Vagina (tissue), 2 donors: ENCODE measurements at places on chromosomes 3 and 15.

- no peak for DNase-seq
Observed at GRCh38 chr3:194283221-194284006, 67.7 kb downstream of the CPN2 start.

DNA sequence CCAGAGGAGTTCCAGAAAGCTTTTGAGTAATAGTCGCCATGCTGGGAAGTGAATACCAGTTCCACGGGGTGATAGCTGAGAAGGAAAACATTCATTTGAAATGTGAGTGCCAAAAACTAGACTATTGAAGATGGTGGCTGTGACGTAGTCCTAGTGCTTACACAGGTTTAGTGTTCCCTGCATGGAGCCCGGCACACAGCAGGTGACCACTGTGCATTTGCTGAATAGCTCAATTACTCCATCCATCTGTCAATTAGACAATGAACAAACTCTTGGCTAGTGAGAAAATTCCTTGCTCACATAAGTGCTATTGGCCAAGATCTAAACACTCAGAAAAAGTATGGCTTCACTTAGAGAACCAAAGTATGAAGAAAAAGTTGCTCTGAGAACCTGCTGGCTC, 448.1 kb upstream of the WNT5A start:
- no peak for DNase-seq

- no peak for DNase-seq
Observed at GRCh38 chr15:67862750-67863441, 23.1 kb upstream of the RNU6-1 start.

DNA sequence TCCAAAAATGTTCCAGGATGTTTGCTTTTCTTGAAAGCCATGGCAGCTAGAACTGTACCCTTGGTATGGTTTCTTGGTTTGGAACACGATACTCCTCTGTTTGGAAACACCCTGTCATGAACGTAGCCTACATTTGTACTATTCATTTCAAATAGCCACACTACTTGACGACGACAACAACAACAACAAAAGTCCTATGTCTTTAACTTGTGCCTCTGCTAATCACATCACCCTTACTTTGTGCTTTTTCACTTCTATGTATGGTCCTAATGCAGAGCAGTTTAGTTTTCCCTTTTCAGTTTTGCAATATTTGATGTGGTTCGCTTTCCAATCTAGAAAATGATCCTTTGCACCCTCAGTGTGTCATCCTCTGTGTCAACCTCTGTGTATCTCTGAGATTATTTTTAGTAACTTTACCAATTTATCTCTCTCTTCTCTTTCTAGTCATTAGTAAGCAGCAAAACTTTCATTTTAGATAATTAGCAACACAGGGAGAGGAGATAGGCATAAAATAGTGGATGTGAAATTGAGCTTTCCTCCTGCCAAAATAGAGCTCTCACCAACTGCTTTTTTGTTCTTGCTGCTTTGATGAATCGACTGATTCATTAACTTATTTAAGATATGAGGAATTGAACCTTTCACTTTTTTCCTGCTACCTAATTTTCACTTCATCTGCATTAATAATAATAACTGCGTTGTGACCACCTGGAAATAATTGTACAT, 44.1 kb upstream of the TP63 start:
- DNase-seq = no peak

DNA sequence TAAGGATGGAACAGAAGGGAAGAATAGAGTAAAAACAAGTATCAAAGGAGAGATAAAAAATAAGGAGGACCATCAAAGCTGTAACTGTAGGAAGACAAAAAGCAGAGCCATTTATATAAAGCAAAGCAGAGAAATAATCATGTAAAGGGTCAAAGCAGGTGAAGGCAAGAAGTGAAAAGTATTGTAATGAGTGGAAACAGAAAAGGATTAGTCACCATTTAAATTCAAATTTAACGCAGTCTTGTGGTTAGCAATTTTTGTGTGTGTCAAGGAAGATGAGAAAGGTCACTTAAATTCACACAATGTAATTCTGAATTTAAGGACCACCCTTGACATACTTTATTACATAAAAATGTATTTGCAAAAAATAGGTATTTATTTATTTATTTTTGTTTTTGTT, 567.8 kb downstream of the ROBO1 start:
- DNase-seq = no peak

DNA sequence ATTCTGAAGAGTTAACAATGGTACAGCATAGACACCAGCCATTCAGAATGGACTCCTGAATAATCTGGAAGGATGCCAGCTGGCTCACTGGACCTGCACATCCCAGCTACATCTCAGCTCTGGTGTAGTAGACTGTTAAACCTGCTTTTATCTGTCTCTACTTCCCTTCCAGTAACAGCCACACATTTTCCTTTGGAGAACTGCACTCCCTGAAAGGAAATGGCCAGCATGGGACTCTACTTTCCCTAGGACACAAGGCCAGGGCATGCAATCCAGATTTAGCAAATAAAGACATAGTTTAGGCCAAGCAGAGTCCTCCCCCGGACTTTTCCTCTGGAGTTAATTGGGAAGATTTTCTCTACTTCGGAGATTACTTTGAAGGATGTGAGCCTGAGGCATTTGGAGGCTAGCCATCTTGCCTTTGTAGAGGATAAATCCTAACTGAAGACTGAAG, 82.7 kb upstream of the TCF12 start:
- no peak for DNase-seq

- DNase-seq = no peak
Observed at GRCh38 chr15:62975515-62975914, 67.0 kb upstream of the TPM1 start.

DNA sequence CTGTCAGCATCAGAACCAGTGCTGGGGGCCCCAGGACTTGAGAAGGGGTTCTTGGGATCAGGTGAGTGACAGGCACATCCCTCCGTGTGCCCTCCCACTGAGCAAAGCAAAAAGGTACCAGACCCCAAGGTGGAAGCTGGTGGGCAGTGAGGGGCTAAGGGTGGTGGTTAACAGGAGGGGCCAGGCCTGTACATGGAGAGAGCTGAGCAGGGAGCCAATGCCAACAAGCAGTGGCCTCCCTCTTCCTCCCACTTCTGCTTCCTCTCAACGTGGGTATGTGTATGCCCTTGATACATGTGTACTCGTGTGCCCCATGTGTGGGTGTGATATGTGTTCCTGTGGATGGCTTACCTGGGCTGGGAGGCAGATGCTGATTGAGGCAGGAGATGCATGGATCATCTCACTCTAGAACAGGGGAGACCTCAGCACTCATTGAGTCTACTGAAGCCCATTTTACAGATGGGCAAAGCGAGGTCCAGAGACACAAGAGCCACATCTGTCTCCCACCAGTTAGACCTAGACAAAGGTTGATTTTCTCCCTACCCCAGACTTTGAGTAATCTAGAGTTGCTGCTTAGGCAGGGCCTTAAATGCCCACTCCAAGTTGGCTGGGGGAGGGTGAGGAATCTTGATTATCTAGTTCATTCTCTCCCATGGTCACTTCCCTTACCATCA, 945 bp downstream of the VIPR1 start:
- no peak for DNase-seq

DNA sequence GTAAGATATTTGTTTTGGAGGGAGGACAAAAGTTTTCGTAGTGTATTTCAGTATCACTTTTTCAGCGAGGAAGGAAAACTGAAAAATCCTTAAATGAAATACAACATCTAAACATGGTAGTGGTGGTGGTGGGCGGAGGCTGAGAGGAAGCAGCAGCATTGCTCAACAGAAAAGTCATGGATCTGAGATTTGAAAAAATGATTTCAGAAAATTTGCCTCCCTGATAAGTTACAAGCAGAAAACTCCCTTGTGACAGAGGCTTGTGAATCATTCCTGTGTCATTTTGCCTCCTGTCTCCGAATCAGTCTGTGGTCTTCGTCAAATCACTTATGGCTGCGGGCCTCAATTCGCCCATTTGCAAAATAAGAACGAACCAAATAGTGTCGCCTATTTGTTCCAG, 965 bp upstream of the CRBN start:
- no peak for DNase-seq
